ENCODE measurements at places on chromosomes 4 and X. TPM values are rescaled to one million over a fixed set of nuclear protein-coding genes. Genes with fewer than 3 reads are reported as not detected.

CYP4V2 gene
- polyA plus RNA-seq, result 5.8 TPM

GLUD2 gene
- 0.35 TPM for polyA plus RNA-seq

CXorf65 gene
- polyA plus RNA-seq, result not detected

FRAS1 gene
- 3.5 TPM for polyA plus RNA-seq

SPIN4 gene
- 15.6 TPM for polyA plus RNA-seq

CSN2 gene
- not detected for polyA plus RNA-seq

CEP44 gene
- polyA plus RNA-seq, result 19.3 TPM

SMS gene
- 101 TPM for polyA plus RNA-seq

FRMD7 gene
- 1.2 TPM for polyA plus RNA-seq

XPNPEP2 gene
- not detected for polyA plus RNA-seq

UGT2B7 gene
- polyA plus RNA-seq, result not detected

CENPI gene
- polyA plus RNA-seq, result 1.8 TPM

ABCG2 gene
- polyA plus RNA-seq, result not detected

RS1 gene
- not detected for polyA plus RNA-seq

UNC5C gene
- 0.56 TPM for polyA plus RNA-seq

NDNF gene
- 4.3 TPM for polyA plus RNA-seq

ERAS gene
- 3.2 TPM for polyA plus RNA-seq

KLHL4 gene
- 4.7 TPM for polyA plus RNA-seq

RHOH gene
- polyA plus RNA-seq, result not detected

MAGEB2 gene
- not detected for polyA plus RNA-seq

CXCL6 gene
- polyA plus RNA-seq, result not detected

OPN1LW gene
- not detected for polyA plus RNA-seq

BEX5 gene
- 17.8 TPM for polyA plus RNA-seq

LRCH2 gene
- polyA plus RNA-seq, result 43.3 TPM

RAB40A gene
- polyA plus RNA-seq, result 1.9 TPM

SEC31A gene
- polyA plus RNA-seq, result 74.0 TPM

GLRA2 gene
- 18.6 TPM for polyA plus RNA-seq

CNKSR2 gene
- 31.1 TPM for polyA plus RNA-seq

SLC16A2 gene
- polyA plus RNA-seq, result 14.5 TPM

YIPF7 gene
- not detected for polyA plus RNA-seq

SRPX gene
- 0.52 TPM for polyA plus RNA-seq

XK gene
- polyA plus RNA-seq, result 1.8 TPM

SOWAHB gene
- not detected for polyA plus RNA-seq

INTU gene
- polyA plus RNA-seq, result 14.0 TPM

IDUA gene
- polyA plus RNA-seq, result 12.7 TPM

YY2 gene
- polyA plus RNA-seq, result 2.4 TPM

ARSJ gene
- not detected for polyA plus RNA-seq

CSAG2 gene
- not detected for polyA plus RNA-seq

MORF4L2 gene
- polyA plus RNA-seq, result 1,433 TPM

BEND4 gene
- 1.1 TPM for polyA plus RNA-seq

RPS6KA3 gene
- 18.1 TPM for polyA plus RNA-seq

PDZD4 gene
- polyA plus RNA-seq, result 343 TPM

MAGEA1 gene
- polyA plus RNA-seq, result not detected

FABP2 gene
- not detected for polyA plus RNA-seq

SPANXD gene
- not detected for polyA plus RNA-seq

EVC gene
- 0.48 TPM for polyA plus RNA-seq

NAP1L2 gene
- polyA plus RNA-seq, result 54.4 TPM

ELF4 gene
- polyA plus RNA-seq, result not detected

AFF2 gene
- polyA plus RNA-seq, result 18.6 TPM

CT45A5 gene
- polyA plus RNA-seq, result not detected

DUSP21 gene
- polyA plus RNA-seq, result not detected

CLNK gene
- not detected for polyA plus RNA-seq

PAK3 gene
- 92.4 TPM for polyA plus RNA-seq

MAGEA2B gene
- 4.5 TPM for polyA plus RNA-seq

APLN gene
- 0.38 TPM for polyA plus RNA-seq

Data from neural cell (in vitro differentiated cells).